ENCODE measurements at places on chromosomes 6 and 20. TPM values are rescaled to one million over a fixed set of nuclear protein-coding genes. Genes with fewer than 3 reads are reported as not detected.

GRCh38 chr6:141309295-141309694 lies 823.4 kb upstream of the GJE1 start:
- no peak for DNase-seq
- H3K27ac ChIP-seq = no peak overlapping the region
- H3K4me3 ChIP-seq = no peak overlapping the region
- no peaks in the 10 kb centered on the region for H3K4me1 ChIP-seq
- H3K36me3 ChIP-seq = no peaks in the 10 kb centered on the region
- H3K27me3 ChIP-seq = no peaks in the 10 kb centered on the region

DNA sequence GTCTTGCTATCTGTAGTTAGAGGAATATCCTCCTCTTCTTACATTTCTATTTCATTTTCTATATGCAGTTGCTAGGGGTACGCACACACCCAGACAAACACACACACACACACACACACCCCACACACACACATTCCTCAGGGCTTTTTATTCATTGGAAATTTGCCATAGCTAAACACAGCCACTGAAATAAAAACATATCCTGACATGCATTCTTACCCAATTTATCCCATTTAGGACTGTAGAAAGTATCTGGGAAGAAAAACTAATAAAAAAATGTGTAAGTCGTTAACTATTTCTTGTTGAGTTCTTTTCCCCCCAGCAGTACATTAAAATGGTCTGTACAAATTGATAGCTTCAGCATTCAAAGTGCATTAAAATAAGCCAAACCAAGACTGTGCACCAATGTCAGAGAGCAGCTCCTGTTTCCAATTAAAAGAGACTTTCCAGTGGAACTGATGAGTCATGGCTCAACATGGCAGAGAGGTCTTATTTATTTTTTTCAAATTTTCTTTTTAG lies 357.9 kb upstream of the AGPAT4 start:
- H3K27ac ChIP-seq = no peak overlapping the region
- H3K27me3 ChIP-seq = no peaks in the 10 kb centered on the region
- H3K4me3 ChIP-seq = no peak overlapping the region
- DNase-seq = no peak
- no peaks in the 10 kb centered on the region for H3K4me1 ChIP-seq

DNA sequence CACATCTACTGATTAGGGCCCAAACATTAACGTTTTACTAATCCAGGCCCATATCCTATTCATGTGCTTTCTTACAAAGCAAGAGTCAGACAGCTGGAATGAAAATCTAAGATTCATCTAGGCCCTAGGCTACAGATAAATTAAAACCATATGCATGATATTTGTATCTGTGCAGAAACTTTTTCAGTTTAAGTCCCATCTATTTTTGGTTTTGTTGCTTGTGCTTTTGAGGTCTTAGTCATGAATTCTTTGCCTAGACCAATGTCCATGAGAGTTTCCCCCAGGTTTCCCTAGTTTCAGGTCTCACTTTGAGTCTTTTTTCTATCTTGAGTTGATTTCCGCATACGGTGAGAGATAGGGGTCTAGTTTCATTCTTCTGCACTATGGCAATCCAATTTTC lies 20.2 kb downstream of the ADNP start:
- no peaks in the 10 kb centered on the region for H3K27me3 ChIP-seq
- H3K4me1 ChIP-seq = peaks cover 5% of the 10 kb centered on the region
- no peak for DNase-seq
- H3K36me3 ChIP-seq = no peaks in the 10 kb centered on the region

GRCh38 chr20:25048519-25048952 lies 9.4 kb downstream of the ACSS1 start:
- no peaks in the 10 kb centered on the region for H3K27me3 ChIP-seq
- H3K36me3 ChIP-seq = no peaks in the 10 kb centered on the region
- peak; percentile 7 for DNase-seq
- no peak overlapping the region for H3K4me3 ChIP-seq

GRCh38 chr20:3275064-3275935 lies 36.3 kb upstream of the SLC4A11 start:
- H3K27ac ChIP-seq = no peak overlapping the region
- H3K36me3 ChIP-seq = no peaks in the 10 kb centered on the region
- no peaks in the 10 kb centered on the region for H3K4me1 ChIP-seq
- no peak overlapping the region for H3K4me3 ChIP-seq

- no peak for DNase-seq
- no peak overlapping the region for H3K27ac ChIP-seq
- H3K27me3 ChIP-seq = no peaks in the 10 kb centered on the region
- no peak overlapping the region for H3K4me3 ChIP-seq
- H3K36me3 ChIP-seq = no peaks in the 10 kb centered on the region
Observed at GRCh38 chr20:16206817-16207216, 366.4 kb downstream of the KIF16B start.

DNA sequence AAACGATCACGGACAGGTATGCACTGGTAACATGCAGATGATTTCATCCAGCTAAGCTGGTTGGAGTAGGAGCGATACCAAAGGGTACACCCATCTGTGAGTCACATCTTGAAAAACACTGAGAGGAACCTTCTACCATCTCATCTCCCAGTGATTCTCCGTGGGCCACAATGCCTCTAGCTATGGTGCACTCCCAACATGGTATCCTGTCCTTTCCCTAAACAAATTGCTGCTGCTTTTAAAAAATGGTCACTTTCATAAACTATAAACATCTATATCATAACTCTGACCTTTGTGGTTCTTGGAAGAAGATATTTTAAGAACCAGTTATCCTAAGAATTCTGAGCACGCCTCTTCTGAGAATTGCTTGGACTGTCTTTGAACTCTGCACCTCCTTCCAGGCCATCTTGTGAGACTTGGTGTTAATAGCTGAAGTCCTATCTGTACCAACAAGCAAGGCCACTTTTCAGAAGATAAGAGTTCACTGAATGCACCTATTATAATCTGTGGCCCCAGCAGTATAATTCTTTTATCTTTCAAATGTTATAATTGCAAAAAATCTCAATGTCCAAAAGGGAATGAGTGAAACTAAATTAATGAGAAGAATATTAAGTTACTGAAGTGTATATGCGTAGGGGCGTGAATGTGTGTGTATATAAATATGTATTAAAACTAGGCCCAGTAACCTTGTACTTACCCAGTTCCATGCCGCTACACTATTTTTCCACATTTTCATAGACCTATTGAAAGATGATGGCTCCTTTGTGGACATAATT lies 70.5 kb upstream of the TPD52L1 start:
- no peaks in the 10 kb centered on the region for H3K4me1 ChIP-seq
- H3K36me3 ChIP-seq = no peaks in the 10 kb centered on the region
- no peak overlapping the region for H3K27ac ChIP-seq
- no peaks in the 10 kb centered on the region for H3K27me3 ChIP-seq

The SIRPG gene
- 26.9 TPM for total RNA-seq

The WFDC2 gene
- total RNA-seq = 36.9 TPM

The RALGAPB gene
- 51.9 TPM for total RNA-seq

The CPNE5 gene
- 3.3 TPM for total RNA-seq

The OPN5 gene
- total RNA-seq = not detected
